ENCODE measurements at places on chromosomes 1 and 21. TPM values are rescaled to one million over a fixed set of nuclear protein-coding genes. Genes with fewer than 3 reads are reported as not detected.

The CTSE gene
- total RNA-seq = not detected

The RAVER2 gene
- total RNA-seq = 16.4 TPM

The TRABD2B gene
- total RNA-seq = 0.90 TPM

DNA sequence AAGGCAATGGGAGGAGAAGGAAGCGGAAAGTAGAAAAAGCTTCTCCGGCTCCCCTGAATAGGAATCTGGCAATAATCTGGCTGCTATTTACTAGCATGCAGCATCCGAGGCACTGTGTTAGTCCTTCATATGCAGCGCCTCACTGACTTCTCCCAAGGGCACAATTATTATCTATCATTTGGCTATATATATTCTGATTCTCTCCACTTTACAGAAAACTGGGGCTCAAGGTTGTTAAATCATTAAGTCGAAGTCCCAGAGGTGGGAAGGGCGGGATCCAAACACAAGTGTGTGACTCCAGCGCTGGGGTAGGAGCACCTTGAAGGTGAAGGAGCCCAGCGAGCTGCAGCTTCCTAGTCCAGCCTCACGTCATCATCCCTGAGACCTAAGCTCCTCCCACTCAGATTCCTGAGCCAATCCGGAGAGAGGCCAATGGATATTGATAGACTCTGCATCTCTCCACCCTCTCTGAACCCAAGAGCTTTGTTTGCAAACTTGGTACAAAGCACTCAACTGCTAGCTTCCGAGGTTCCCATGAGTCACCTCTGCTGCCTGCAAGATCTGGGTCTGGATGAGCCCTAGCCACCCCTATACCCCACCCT lies 16.6 kb upstream of the EYA3 start:
- no peak for DNase-seq

DNA sequence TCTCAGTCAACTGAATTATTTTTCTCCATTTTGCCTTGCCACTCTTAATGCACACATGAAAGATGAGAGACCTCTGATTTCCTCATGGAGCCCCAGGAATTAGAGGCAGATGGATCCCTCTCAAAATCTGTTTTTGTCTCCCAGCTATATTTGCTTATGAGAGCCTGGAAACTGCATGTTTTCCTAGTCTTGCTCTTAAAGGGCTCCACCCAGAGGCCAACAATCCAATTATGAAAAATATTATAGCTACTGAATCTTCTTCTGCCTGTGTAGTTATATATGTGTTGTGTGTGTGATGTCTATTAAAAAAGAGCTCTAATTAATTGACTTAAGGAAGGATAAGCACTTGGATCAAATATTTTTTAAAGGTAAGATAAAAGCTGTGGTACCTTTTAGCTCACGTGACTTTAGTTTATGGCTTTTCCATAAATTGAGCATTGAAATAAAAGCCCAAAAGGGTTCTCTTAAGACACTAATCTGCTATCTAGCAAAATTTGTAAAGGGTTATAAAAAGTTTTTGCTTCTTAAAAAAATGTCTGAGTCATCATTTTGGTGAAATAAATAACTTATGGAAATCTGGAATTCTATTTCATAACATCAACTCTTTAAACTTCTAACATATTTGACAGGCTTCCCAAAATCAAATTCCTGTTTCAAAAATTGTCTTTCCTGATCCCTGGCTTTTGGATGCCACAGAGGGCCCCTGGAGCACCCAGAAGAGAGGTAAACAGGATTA lies 31.2 kb upstream of the TSPEAR start:
- no peak for DNase-seq

GRCh38 chr1:118970451-118970850 lies 17.7 kb downstream of the TBX15 start:
- DNase-seq = no peak

The SPRR2A gene
- not detected for total RNA-seq

DNA sequence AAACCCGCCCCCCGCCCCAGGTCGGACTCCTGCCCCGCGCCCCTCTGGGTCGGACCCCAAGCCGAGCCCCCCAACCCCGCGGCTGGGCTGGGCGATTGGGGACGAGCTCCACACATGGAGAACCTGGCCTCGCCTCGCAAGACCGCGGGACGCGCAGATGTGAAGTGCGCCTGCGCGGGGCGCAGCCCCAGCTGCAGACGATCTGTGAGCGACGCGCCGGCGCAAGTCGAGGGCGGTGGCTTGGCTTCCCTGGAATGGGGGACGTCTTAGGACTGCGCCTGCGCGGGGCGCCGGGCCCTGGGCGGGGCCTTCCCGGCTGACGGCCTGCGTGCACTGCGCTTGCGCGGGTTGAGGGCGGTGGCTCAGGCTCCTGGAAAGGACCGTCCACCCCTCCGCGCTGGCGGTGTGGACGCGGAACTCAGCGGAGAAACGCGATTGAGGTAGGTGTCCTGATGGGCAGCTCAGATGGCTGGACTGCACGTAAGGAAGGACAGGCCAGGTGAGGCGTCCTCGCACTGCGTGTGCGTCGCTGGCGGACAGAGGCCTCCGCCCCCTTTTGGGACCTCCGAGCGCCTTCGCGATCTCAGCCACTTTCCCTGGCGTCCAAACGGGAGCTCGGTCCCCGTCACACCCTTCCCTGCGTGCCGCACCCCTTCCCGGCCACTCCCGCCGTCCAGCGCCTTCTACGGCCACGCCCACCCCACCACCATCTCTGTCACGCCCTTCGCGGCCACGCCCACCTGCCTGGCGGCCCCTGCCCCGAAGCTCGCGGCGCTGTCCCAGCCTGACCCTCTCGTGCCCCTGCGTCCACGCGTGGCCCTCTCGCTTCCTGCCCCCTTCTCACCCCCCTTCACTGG lies at the start of gene PRMT2:
TSS of gene PRMT2 (plus strand) at position 351 of the 857 bp plus-strand sequence. CDS start 1,278 bp downstream, outside the sequence.
- DNase-seq = peak; percentile 98

GRCh38 chr1:149934356-149934755 lies 2.3 kb downstream of the MTMR11 start:
- DNase-seq = no peak

All from chondrocyte (in vitro differentiated cells).